ENCODE measurements at places on chromosomes 11 and 22. TPM values are rescaled to one million over a fixed set of nuclear protein-coding genes. Genes with fewer than 3 reads are reported as not detected.

PKDREJ gene
- 0.04 TPM for total RNA-seq

FXYD2 gene
- total RNA-seq: not detected

FAM180B gene
- total RNA-seq: not detected

MYOD1 gene
- total RNA-seq: not detected

KREMEN1 gene
- 72.9 TPM for total RNA-seq

LMNTD2 gene
- total RNA-seq: 3.0 TPM

SYCE3 gene
- not detected for total RNA-seq

LRRC51 gene
- total RNA-seq: 5.5 TPM

SNX32 gene
- total RNA-seq: 0.12 TPM

TRIM22 gene
- total RNA-seq: 21.7 TPM

DRICH1 gene
- total RNA-seq: 0.32 TPM

SELENOM gene
- 13.7 TPM for total RNA-seq

RASGRP2 gene
- total RNA-seq: 1.1 TPM

CST6 gene
- total RNA-seq: 9.2 TPM

TEX54 gene
- total RNA-seq: not detected

RPS13 gene
- 952 TPM for total RNA-seq

CFAP300 gene
- 0.80 TPM for total RNA-seq

OR6T1 gene
- not detected for total RNA-seq

E2F8 gene
- 5.2 TPM for total RNA-seq

DSCAML1 gene
- total RNA-seq: not detected

ZNF280B gene
- 0.04 TPM for total RNA-seq

FJX1 gene
- 5.6 TPM for total RNA-seq

SLC17A6 gene
- total RNA-seq: not detected

BTG4 gene
- not detected for total RNA-seq

TPST2 gene
- 17.5 TPM for total RNA-seq

Data from esophagus mucosa (tissue), 1 donor.